ENCODE measurements at places on chromosomes 5 and 9. TPM values are rescaled to one million over a fixed set of nuclear protein-coding genes. Genes with fewer than 3 reads are reported as not detected.

DNA sequence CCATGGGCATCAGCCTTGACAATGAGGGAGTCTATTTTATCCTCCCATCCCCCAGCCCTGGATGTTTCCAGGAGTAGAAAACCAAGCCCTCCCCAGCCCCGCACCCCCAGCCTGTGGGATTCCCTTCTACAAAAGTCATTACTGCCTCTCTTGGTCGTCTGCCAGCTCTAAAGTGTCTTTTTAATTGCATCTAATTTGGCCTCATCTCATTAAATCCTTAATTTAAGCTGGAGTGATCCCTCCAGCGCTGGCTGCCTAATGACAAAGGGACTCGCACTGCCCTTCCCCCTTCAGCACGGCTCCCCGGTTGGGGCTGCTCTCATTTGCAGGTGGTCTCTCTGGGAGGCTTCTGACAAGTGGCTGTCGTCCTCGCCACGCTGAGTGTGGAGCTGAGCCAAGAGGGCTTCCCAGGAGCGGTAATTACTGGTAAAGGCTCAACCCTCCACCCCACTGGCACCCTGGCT lies 107.9 kb upstream of the ALDH1B1 start:
- DNase-seq: no peak

DNA sequence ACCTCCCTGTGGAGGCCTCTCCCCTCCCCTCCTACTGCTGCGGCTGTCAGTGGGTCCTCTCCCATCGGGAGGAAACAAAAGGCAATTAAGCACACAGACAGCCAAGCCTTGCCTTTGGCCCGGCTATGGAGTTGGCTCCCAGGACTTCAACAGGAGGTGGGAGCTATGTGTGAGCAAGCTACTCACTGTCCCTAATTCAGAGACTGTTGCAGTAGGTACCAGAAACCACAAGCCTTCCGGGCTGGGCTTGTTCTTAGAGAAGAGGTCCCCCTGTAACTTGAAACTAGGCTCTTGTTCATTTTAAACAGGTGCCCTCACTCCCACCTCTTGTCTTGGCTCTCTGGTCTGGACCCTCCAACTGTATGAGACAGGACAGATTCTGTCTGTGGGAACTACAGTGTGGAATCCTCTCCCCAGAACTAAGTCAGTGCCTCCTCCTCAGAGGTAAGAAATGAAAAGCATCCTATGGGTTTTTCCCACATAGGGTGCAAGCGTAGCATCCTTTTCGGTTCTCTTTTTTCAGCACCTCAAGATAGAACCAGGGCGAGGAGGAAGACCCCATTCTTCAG lies 561.1 kb downstream of the EBF1 start:
- no peak for DNase-seq

GRCh38 chr5:42267091-42267490 lies 156.1 kb upstream of the GHR start:
- DNase-seq: no peak

GRCh38 chr5:169369130-169369529 lies 68.2 kb upstream of the SLIT3 start:
- no peak for DNase-seq

DNA sequence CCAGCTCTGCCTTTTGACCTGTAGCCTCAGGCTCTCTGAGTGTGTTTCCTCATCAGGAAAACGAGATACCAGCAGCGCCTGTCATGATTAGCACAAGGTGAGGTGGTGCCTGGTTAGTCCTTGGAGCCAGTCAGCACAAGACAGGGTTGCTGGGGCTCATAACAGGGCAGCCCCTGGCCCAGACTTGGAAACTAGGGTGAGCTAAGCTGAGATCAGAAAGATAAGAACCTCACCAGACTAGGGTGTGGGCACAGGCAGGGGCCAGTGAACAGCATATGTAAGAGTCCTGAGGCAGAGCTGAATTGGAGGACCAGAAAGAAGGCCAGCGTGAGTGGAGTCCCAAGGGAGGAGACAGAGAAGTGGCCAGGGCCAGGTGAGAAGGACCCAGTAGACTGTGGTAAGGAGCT lies 42.7 kb upstream of the FUBP3 start:
- no peak for DNase-seq

DNA sequence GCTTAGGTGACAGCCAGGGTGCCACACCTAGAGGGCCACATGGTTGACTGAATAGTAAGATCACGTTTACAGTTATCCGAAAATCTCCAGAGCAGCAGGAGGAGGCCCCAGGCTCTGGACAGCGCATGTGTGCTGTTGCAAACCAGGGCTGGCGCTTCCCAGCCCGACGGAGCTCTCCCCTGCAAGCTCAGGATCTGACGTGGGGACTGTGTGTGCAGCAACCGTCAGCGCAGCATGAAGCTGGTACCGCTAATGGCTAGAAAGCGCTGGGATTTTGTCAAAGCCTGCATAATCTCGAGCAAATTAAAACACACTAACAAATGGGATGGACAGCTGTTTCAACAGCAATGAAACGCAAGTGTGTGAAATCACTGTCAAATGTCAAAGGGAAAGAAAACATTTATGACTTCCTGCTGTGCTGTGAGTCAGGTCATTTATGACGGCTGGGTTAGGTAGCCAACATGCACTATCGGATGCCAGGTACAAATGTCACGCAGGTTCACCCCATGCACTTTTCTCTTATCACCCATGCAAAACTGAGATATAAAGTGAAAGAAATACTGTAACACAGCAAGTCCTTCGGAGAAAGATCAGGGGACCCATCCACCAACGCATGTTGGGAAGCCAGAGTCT lies 7.5 kb downstream of the SURF4 start:
- no peak for DNase-seq

- no peak for DNase-seq
Measured at GRCh38 chr5:142025637-142026036, 12.8 kb upstream of the GNPDA1 start.

- DNase-seq: no peak
Measured at GRCh38 chr9:18580151-18580550, 106.2 kb downstream of the ADAMTSL1 start.

Gene SLCO6A1
- total RNA-seq: not detected

Gene SCGB3A2
- not detected for total RNA-seq

Gene RORB
- total RNA-seq: not detected
